ENCODE measurements at places on chromosomes 5 and 9.

- DNase-seq, result no peak
These were observed 133.2 kb downstream of the ERCC6L2 start for GRCh38 chr9:96008502-96009222.

- DNase-seq, result no peak
These were observed 241.7 kb upstream of the NR4A3 start for GRCh38 chr9:99579964-99580363.

DNA sequence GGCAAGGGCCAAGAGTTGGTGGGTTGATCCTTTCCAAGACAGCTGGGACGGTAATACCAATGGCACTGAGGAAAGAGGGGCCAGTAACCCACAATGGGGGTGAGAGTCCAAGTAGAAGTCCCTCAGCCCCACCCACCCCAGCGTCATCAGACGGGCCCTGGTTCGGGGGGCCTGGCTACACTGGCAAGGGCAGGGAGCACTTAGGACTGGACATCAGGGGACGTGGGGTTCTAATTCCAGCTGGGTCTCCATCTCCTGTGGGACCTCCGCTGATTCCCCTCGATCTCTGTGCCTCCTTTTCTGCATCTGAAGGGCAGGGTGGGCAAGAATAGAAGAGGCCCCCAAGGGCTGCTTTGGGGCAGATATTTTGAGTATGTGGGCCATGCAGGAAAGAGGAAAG lies 53.5 kb upstream of the FCN1 start:
- no peak for DNase-seq

DNA sequence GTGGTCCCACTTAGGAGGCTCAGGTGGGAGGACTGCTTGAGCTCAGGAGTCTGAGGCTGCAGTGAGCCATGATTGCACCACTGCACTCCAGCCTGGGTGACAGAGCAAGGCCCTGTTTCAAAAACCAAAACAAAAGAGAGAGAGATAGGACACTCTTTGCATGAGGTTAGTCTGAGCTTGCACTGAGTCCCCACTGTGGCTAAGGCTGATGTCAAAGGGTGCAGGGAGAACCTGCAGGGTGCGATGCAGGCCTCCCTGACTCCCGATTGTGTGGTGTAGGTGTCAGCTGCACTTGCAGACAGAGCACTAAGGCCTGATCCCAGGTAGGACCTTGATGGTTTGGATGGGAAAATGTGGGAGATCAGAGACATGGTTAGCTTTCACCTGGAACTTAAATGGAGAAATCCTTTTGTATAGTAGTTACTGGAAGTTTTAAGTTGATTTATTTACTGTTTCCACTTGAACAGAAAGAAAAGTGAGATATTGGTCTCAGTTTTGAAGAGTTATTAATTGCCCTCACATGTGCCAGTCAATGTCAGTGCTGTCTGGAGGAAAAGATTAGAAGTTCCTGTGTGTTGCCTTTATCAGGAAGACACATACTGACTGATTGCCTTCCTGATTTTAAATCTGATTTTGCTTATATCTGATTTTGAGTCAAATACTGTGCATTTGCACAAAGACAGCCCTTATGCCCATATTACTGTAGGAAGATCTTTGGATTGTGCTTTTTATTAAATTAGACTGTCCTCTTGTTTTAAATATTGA lies 260.0 kb downstream of the MAST4 start:
- DNase-seq, result no peak

GRCh38 chr5:169440107-169440705 lies 139.3 kb upstream of the SLIT3 start:
- DNase-seq, result no peak

DNA sequence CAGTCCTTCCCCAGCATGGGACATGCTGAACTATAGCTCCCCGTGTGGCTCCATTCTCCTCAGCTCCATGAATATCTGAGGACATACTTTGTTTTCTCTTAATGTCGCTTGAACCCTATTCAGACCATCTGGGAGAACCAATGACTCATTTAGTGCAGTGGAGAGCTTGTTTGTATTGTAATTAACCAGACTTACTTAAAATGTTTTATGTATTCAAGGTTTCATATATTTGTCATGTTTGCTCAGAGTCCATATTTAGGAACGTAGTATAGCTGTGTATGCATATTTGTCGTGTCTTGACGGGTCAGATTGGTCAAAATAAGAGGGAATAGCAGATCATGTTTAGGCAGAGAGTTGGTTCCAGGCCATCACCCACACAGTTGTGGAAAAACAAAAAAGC lies 150.1 kb upstream of the NTRK2 start:
- DNase-seq, result no peak

DNA sequence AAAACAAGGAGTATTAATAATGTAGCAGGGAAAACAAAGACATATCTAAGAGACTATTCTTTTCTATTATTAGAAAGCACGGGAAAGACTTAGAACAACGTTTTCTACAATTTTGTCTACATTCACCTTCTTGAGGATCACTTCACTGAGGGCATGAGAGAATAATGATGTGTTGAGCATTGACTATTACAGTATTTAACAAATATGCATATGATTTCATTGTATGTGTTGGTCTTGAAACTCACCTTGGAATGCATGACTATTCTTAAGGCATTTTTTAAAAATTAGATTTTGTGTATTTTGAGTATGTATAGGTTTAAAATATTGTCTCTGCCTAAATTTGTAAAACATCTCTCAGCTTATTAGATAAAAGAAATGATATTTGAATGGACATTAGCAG lies 1.2 kb downstream of the FSD1L start:
- no peak for DNase-seq

- DNase-seq, result no peak
These were observed 231.7 kb upstream of the CDH12 start for GRCh38 chr5:23084815-23085214.

GRCh38 chr9:14445946-14446345 lies 132.0 kb upstream of the NFIB start:
- no peak for DNase-seq

DNA sequence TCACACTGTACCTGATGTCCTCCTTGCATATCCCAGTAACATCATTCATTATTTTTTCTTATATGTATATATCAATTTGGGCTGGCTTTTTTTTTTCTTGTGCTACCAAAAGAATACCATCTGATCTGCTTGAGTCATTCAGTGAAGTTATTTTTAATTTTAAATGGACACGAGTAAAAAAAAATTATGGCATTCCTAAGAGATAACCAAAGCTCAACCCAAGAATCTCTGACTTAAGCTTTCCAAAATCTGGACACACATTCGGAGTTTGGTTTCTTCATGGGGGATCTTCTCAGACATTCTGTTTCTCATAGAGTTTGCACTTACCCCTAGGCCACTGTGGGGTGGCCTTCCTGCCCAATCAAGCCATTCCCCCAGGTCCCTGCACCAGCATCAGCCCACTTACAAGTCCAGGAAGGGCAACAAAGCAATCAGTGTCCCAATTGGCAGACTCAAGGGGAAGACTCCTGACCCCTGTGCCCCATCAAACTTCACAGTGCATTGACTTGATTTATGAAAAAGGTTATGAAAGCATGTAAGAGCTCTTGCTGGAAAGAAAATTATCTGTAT lies 49.2 kb upstream of the SPDL1 start:
- no peak for DNase-seq

DNA sequence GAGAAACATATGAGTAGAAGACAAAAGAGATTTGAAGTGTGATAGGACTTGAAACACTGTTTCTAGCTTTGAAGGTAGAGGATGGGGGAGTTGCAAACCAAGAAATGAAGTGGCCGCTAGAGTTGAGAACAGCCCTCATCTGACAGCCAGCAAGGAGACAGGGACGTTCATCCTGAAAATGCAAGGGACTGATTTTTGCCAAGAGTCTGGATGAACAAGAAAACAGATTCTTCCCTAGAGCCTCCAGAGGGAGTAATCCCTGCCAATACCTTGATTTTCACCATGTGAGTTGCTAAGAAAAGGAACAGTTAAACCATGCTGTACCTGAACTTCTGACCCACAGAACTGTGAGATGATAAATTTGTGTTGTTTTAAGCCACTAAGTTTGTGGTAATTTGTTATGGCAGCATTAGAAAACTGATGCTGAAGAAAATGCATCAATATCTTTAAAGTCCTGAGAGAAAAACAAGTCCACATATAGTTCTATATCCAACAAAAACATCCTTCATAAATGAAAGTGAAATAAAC lies 154.0 kb upstream of the ADAMTSL1 start:
- no peak for DNase-seq

- DNase-seq, result no peak
These were observed 29.7 kb upstream of the SMIM32 start for GRCh38 chr5:136222580-136223235.

GRCh38 chr9:86263876-86264275 lies 4.4 kb upstream of the C9orf153 start:
- DNase-seq, result no peak

GRCh38 chr5:148543727-148544126 lies 110.6 kb downstream of the HTR4 start:
- no peak for DNase-seq

GRCh38 chr9:71519098-71519696 lies 249.1 kb downstream of the CEMIP2 start:
- DNase-seq, result no peak

DNA sequence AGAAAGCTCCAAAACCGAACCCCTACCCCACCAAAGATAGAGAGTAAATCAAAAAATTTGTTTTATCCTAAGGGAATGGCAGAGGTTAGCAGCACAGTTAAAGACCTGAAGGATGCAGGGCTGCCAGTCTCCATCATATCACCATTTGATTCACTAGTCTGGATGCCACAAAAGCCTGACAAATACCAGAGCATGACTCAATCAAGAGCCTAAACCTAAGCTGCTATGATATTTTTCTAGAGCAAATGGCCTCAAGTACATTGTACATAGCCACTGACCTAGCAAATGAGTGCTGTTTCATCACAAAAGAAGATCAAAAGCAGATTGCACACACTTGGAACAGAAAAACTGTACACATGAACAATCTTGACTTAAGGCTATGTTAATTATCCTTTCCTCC lies 48.0 kb downstream of the DPYSL3 start:
- no peak for DNase-seq

DNA sequence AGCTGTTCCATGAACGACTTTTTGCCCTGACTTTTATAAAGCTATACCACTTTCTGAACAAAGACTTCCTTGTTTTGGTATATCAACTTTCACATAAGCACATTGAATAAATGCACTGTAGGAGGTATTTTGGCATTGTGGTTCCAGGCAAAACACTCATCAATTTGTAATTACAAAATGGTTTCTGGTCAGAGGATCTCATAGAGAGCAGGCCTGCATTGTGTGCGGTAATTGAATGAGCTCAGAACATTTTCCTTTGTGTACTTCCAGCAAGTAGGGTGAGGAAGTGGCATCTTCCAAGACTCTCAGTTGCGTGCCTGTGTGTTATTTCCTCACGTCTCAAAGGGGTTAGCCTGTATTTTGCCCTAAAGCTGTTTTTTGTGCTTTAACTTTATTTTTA lies 89.2 kb downstream of the PDE6A start:
- DNase-seq, result no peak

DNA sequence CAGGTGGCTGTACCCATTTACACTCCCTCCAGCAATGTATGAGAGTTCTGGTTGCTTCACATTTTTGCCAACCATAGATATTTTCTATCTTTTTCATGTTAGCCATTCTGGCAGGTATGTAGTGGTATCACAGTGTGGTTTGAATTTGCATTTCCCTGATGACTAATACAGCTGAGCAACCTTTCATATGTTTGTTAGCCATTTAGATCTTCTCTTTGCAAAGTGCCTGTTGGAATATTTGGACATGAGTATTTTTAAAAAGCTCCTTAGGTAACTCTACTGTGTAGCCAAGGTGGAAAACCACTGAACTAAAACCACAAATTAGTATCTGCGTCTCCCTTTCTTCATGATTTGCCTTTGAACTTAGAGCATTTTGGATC lies 31.9 kb downstream of the IRF1 start:
- no peak for DNase-seq

DNA sequence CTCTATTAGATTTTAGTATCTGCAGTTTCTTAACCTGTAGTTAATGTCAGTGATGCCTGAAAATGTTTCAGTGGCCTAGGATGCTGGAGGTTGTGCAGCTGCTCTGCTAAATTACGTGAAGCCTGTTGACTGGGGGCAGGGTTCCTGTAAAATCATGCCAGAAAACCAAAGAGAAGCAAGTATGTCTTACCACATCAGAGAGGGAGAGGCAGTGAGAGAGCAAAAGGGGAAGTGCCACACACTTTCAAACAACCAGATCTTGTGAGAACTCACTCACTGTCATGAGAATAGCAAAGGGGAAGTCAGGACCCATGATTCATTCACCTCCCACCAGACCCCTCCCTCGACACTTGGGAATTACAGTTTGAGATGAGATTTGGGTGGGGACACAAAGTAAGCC lies 83.9 kb upstream of the CYLC2 start:
- DNase-seq, result no peak

DNA sequence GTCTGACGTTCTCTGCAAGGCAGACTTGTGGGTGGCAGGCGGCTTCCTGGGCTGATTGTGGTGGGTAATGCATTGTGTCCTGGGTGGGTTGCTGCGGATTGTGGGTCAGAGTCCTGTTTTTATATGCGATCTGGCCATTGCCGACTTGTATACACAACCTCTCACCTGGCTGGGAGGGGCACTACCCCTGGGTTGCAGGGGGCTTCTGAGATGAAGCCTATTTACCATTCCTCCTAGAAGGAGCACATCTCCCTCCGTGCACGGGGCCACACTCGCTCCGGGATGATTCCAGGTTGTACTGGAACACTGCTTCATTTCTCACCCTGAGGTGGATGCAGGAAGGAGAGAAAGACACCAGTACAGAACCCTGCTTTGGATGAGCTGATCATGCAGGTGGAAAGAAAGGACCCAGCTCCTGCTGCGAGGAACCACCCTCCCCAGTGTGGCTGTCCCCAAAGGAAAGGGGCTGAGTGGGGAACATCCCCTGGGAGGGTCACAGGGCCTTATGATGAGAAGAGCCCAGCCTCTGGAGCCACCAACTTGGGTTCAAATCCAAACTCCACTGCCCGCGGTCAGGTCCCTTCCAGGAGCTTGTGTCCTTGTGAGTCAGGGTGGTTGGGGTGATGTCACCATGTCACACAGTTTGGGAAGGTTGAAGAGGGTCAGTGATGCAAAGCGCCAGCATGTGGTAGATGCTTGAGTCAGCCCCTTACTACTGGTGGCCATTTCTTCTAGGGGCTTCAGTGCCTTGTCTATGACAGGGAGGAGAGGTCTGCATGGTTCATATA lies 151.8 kb upstream of the COL5A1 start:
- no peak for DNase-seq

GRCh38 chr5:75678155-75678554 lies 39.1 kb downstream of the POC5 start:
- DNase-seq, result no peak

DNA sequence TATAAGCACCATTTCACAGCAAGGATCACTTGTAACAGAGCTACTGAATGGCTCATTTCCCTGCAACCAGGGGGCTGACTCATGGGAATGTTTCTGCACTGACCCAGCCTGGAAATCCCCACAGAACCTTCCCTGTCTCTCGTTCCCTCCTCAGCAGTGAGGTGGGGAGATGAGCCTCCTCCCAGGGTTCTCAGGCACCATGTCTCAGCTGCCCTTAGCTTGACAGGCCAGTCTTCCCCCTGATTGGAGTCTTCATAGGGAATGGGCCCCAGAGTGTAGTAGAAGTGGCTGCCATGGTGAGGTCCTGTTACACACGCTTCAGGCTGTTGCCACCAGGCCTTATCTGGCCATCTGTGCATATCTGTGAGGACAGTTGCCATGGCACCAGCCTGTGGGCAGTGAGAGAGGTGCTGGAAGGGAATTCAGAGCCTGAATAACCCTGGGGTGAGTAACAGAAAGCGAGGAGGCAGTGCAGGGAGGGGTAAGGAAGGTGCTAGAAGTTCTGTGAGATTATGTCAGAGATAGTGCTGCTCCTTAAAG lies 324.4 kb downstream of the ENC1 start:
- DNase-seq, result peak; percentile 1
